Smooth muscle cell of the coronary artery (primary cell): ENCODE measurements at places on chromosomes 5 and 9. TPM values are rescaled to one million over a fixed set of nuclear protein-coding genes. Genes with fewer than 3 reads are reported as not detected.

Gene ZNF189
- 11.1 and 12.4 TPM in 2 replicates for total RNA-seq

Gene FOXD4L4
- total RNA-seq, result under 0.01 and 0.08 TPM in 2 replicates

Gene TAF11L10
- total RNA-seq, result not detected in 2 replicates

Gene PRRC2B
- 22.6 and 33.1 TPM in 2 replicates for total RNA-seq

Gene OR13J1
- total RNA-seq, result not detected in 2 replicates

Gene CD274
- total RNA-seq, result 0.82 and 3.1 TPM in 2 replicates

Gene GDNF
- total RNA-seq, result 0.15 and 0.35 TPM in 2 replicates

Gene AGXT2
- not detected in 2 replicates for total RNA-seq

Gene PCDHGB2
- total RNA-seq, result 1.6 and 2.0 TPM in 2 replicates

Gene MCTP1
- 0.23 and 6.4 TPM in 2 replicates for total RNA-seq

Gene NR6A1
- total RNA-seq, result 0.35 and 0.45 TPM in 2 replicates

Gene ELAVL2
- under 0.01 and 0.47 TPM in 2 replicates for total RNA-seq

Gene FOXE1
- total RNA-seq, result not detected in 2 replicates

Gene PHYHD1
- 6.1 and 15.3 TPM in 2 replicates for total RNA-seq

Gene MARCHF3
- 34.4 and 38.0 TPM in 2 replicates for total RNA-seq

Gene MAP1B
- 109 and 145 TPM in 2 replicates for total RNA-seq

Gene SPATA31A3
- not detected in 2 replicates for total RNA-seq

Gene PLPP7
- total RNA-seq, result 11.4 and 11.5 TPM in 2 replicates

Gene FAM163B
- total RNA-seq, result not detected in 2 replicates

Gene CD74
- total RNA-seq, result 0.15 and 1.3 TPM in 2 replicates

Gene FOXD4L6
- under 0.01 and 0.08 TPM in 2 replicates for total RNA-seq

Gene TLX3
- not detected in 2 replicates for total RNA-seq

Gene ARID3C
- total RNA-seq, result 0.08 TPM in 1 of 2 replicates, not detected in the other

Gene TYRP1
- 0.38 TPM in 1 of 2 replicates, not detected in the other for total RNA-seq

Gene INVS
- 18.0 and 28.2 TPM in 2 replicates for total RNA-seq

Gene PSMD5
- 7.7 and 18.1 TPM in 2 replicates for total RNA-seq

Gene ANKRD31
- 0.08 and 0.12 TPM in 2 replicates for total RNA-seq

Gene GADD45G
- total RNA-seq, result 0.08 and 3.3 TPM in 2 replicates

Gene GRXCR2
- not detected in 2 replicates for total RNA-seq

Gene DOLK
- 19.7 and 20.4 TPM in 2 replicates for total RNA-seq

Gene POU5F2
- 0.45 and 0.47 TPM in 2 replicates for total RNA-seq

Gene F2RL2
- 0.75 and 3.3 TPM in 2 replicates for total RNA-seq

Gene FCN2
- not detected in 2 replicates for total RNA-seq

Gene PCDHGA9
- 1.7 and 2.8 TPM in 2 replicates for total RNA-seq

Gene AJM1
- total RNA-seq, result 0.90 and 1.6 TPM in 2 replicates

Gene SPINK5
- not detected in 2 replicates for total RNA-seq

Gene MSANTD3
- total RNA-seq, result 23.2 and 47.6 TPM in 2 replicates

Gene SPATA31A7
- total RNA-seq, result not detected in 2 replicates

Gene ECSCR
- total RNA-seq, result 0.23 and 12.6 TPM in 2 replicates

Gene BTNL8
- total RNA-seq, result under 0.01 TPM in 1 of 2 replicates, not detected in the other

Gene RIMOC1
- total RNA-seq, result 5.3 and 9.5 TPM in 2 replicates

Gene TMED9
- total RNA-seq, result 146 and 251 TPM in 2 replicates
